ENCODE measurements at places on chromosomes 2 and 18. TPM values are rescaled to one million over a fixed set of nuclear protein-coding genes. Genes with fewer than 3 reads are reported as not detected.

Gene TSPYL6
- total RNA-seq, result not detected

Gene MFF
- total RNA-seq, result 80.6 TPM

Gene SLC30A3
- total RNA-seq, result not detected

Gene TCF7L1
- 0.64 TPM for total RNA-seq

Gene PTPRN
- total RNA-seq, result 2.2 TPM

Gene BCL2
- 2.6 TPM for total RNA-seq
